ENCODE measurements at places on chromosomes 13 and 19. TPM values are rescaled to one million over a fixed set of nuclear protein-coding genes. Genes with fewer than 3 reads are reported as not detected.

Gene DCT
- total RNA-seq = 0.54 TPM

- no peak overlapping the region for H3K4me3 ChIP-seq
- H3K4me1 ChIP-seq = no peaks in the 10 kb centered on the region
- H3K27me3 ChIP-seq = no peaks in the 10 kb centered on the region
- H3K36me3 ChIP-seq = no peaks in the 10 kb centered on the region
- H3K27ac ChIP-seq = no peak overlapping the region
Observed at GRCh38 chr19:32241306-32241705, 104.1 kb upstream of the ZNF507 start.

DNA sequence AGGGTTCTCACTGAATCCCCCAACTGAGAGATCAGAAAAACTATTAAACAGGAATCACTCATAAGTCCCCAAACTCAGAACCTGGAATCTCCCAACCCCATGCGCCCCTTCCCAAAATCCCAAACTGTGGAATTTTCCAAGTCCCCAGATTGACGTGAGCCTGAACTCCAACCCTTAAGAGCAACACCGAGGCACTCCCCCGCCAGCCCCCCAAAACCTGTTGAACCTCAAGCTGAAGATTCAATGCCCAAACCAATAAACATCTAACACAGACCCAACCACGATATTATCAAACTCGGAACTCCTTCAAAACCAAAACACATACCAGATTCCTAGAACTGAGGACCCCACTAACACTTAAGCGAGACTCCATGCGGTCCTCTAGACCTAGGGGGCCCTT, 599 bp downstream of the IZUMO1 start:
- H3K4me3 ChIP-seq = no peak overlapping the region
- H3K4me1 ChIP-seq = no peaks in the 10 kb centered on the region
- H3K27ac ChIP-seq = no peak overlapping the region
- no peak for DNase-seq
- H3K27me3 ChIP-seq = no peaks in the 10 kb centered on the region
- no peaks in the 10 kb centered on the region for H3K36me3 ChIP-seq

Gene FCAR
- 2.0 TPM for total RNA-seq

Gene OR4F17
- not detected for total RNA-seq

DNA sequence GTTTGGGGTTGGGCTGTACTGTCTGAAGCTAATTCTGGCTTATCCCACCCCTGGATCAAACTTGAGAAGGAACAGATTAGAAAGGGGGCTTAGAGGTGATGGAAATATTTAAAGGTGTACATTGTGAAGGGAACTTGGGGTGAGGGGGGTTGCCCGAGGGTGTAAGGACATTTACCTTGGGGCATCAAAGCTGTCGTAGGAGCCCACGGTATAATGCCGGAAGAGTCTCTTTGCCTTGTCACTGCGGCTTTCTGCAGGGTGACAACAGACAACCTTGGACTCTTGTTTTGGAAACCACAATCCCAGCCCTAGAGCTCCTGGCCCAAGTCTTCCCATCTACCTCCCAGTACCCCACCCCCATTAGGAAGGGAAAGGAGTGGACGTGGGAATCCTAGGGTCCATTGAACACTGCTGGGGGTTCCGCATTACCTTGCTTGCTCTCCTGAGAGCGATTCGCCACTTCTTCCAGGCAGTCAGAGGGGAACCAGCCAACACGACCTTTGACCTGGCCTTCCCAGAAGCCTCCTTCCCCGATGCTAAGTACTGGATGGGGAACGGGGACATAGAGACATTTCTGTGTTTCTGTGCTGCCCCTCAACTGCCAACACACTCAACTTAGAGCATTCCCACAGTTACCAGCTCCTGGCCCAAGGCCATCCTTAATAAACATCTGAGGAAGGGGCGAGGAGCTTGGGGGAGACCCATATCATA, 22.0 kb downstream of the SHANK1 start:
- no peak for DNase-seq
- H3K27me3 ChIP-seq = no peaks in the 10 kb centered on the region
- H3K4me1 ChIP-seq = no peaks in the 10 kb centered on the region

DNA sequence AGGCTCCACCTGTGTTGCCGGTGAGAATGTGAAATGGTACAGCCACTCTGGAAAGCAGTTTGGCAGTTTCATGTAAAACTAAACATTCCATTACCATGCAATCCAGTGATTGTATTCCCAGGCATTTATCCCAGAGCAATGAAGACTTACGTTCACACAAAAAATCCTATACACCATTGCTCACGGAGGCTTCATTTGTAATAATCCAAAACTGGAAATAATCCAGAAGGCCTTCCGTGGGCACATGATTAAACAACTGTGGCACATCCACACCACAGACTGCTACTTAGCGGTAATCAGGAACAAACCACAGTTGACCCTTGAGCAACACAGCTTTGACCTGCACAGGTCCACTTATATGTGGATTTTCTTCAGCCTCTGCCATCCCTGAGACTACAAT, 339.7 kb downstream of the MTUS2 start:
- no peak overlapping the region for H3K27ac ChIP-seq
- peaks cover 4% of the 10 kb centered on the region for H3K4me1 ChIP-seq

- DNase-seq = no peak
- no peaks in the 10 kb centered on the region for H3K27me3 ChIP-seq
- H3K36me3 ChIP-seq = no peaks in the 10 kb centered on the region
- H3K4me1 ChIP-seq = no peaks in the 10 kb centered on the region
- no peak overlapping the region for H3K4me3 ChIP-seq
- H3K27ac ChIP-seq = no peak overlapping the region
Observed at GRCh38 chr19:56097776-56098175, 23.3 kb downstream of the ZNF787 start.

Gene FFAR1
- not detected for total RNA-seq

DNA sequence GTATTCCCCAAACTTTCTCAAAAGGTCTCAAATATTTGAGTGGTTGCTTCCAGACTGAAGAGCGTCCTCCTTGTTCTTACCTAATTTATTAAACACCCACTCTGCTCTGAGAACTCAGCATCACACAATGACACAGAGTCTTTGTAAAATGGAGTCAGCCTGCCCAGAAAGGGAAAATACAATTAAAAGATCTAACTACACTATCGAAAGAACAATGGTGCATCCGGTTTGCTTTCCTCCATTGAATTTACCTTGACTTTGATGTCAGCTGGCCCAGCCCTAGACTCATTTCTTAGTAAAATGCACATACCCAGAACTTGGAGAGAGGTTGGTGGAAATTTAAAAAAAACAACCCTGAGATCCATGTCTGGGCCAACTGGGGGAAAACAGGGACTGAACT, 120.7 kb upstream of the SERP2 start:
- no peaks in the 10 kb centered on the region for H3K36me3 ChIP-seq
- no peaks in the 10 kb centered on the region for H3K4me1 ChIP-seq
- no peak overlapping the region for H3K4me3 ChIP-seq
- no peaks in the 10 kb centered on the region for H3K27me3 ChIP-seq
- H3K27ac ChIP-seq = no peak overlapping the region
- DNase-seq = no peak

DNA sequence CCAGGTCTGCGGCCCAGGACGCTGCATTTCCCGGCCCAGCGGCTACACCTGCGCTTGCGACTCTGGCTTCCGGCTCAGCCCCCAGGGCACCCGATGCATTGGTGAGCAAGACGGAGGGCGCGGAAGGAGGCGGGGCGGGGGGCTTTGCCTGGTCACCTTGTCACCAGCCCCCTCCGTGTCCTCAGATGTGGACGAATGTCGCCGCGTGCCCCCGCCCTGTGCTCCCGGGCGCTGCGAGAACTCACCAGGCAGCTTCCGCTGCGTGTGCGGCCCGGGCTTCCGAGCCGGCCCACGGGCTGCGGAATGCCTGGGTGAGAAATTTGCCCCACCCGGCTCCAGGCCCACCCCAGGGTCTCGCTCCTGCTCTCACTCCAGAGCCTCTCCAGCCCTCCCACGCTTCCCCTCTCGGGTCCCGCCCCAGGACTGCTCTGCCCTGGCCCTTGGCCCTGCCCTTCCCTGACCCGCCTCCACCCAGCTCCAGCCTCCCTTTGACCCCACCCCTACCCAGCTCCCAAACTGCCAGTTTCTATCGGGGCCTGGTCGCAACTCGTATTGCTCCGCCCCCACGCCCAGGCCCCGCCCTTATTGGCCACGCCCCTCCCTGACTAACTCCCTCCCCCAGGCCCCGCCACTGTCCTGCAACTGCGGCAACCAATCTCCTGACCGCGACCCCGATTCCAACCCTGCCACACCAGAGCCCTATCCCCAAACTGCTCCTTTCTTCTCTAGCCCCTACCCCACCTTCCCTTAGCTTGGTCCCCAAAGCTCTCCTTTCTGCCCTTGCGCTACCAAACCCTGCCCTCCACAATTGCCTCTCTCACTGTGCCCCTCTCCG, 8.6 kb downstream of the LTBP4 start:
- peak overlapping the region; percentile 49 for H3K27ac ChIP-seq
- no peaks in the 10 kb centered on the region for H3K36me3 ChIP-seq
- no peak overlapping the region for H3K4me3 ChIP-seq
- DNase-seq = peak; percentile 93
- H3K4me1 ChIP-seq = no peaks in the 10 kb centered on the region

GRCh38 chr13:112719016-112719415, 29.2 kb downstream of the ATP11A start:
- no peak overlapping the region for H3K27ac ChIP-seq
- no peaks in the 10 kb centered on the region for H3K4me1 ChIP-seq
- no peaks in the 10 kb centered on the region for H3K36me3 ChIP-seq
- no peak for DNase-seq
- H3K27me3 ChIP-seq = no peaks in the 10 kb centered on the region

Gene CACNG8
- 0.33 TPM for total RNA-seq

DNA sequence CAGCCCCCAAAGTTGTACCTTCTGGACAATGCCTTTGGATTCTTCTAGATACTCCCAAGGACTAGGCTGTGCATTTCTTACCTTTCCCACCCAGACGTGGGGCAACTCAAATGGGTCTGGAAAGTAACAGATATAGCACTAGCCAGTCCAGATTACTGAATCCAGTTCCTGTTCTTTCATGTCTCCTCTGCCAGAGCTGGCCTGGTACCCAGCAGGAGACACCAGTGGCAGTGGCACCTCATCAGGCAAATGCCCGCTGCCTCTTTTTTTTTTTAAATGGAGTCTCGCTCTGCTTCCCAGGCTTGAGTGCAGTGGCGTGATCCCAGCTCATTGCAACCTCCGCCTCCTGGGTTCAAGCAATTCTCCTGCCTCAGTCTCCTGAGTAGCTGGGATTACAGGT, 43.2 kb downstream of the N4BP2L2 start:
- no peak for DNase-seq
- no peak overlapping the region for H3K27ac ChIP-seq
- no peaks in the 10 kb centered on the region for H3K36me3 ChIP-seq
- no peak overlapping the region for H3K4me3 ChIP-seq

DNA sequence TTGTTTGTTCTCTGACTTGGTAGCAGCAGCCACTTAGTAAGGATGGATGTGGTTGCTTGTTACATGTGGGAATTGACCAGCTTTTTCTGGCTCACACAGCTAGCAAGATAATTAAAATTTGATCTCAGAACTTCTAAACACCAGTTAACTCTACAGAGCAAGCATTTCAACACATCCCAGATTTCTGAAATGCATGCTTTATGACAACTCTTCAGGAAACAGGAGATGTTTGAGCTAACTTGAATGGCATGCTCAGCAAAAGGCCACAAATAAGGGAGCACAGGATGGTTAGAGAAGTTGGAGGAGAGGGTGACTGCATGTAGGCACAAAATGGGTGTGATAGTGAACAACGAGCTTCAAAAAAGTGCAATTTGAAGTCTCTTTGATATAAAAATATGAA, 167.1 kb upstream of the SPRY2 start:
- no peak overlapping the region for H3K4me3 ChIP-seq
- no peak for DNase-seq
- H3K27me3 ChIP-seq = no peaks in the 10 kb centered on the region
- no peaks in the 10 kb centered on the region for H3K36me3 ChIP-seq
- no peaks in the 10 kb centered on the region for H3K4me1 ChIP-seq
- no peak overlapping the region for H3K27ac ChIP-seq

Gene PGLYRP1
- not detected for total RNA-seq

Gene COL4A2
- total RNA-seq = 1,110 TPM

Gene NLRP7
- total RNA-seq = not detected

DNA sequence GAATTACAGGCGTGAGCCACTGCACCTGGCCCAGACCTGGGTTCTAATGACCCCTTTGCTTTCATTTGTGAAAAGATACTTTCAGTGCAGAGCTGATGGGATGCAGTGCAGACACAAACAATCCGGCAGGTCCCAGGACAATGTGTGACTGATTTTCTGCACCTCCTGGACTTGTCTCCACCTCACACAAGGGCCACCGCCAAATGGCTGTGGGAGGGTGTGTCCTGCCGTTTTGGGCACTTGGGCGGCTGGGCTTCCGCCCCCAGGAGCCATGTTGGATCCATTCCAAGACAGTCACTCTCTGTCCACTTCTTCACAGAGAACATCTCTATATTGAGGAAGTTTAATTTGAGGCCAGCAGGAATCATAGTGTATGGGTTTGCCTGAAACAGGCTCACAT, 112.3 kb upstream of the ZNF507 start:
- no peaks in the 10 kb centered on the region for H3K27me3 ChIP-seq
- H3K36me3 ChIP-seq = no peaks in the 10 kb centered on the region
- no peak overlapping the region for H3K4me3 ChIP-seq

DNA sequence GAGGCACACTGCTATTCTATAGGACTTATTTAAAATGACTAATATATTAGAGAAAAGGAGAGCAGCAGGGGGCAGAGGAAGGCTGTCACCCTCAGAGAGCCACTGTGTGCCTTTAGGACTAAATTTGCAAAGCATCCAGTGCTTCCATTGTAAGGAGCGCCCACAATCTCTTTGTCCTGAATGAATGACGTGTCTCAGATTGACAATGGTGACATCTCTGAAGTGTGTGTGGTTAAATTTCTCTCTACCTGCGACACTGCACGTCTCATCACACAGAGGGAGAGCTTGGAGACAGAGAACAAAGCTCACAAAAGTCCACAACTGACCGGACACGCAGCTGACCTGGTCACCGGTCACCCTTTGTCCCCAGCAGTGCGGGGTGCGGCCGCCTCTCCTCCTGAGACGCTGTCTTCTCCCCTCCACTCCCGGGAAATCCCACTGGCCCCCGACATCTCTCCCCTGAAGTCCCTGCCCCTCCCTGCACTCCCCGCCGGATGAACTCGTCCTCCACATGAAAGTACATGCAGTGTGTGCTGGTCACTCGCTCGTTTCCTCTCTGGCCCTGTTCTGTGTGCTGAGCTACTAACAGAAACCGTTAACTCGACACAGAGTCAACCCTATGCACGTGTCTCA, 107.2 kb downstream of the RAB20 start:
- H3K4me3 ChIP-seq = no peak overlapping the region
- no peak for DNase-seq
- H3K4me1 ChIP-seq = no peaks in the 10 kb centered on the region
- no peak overlapping the region for H3K27ac ChIP-seq

Data from aorta (tissue), 5 donors.